Thyroid gland (tissue), 4 donors: ENCODE measurements at places on chromosomes 11 and 22.

- H3K4me1 ChIP-seq, result peaks cover 22% of the 10 kb centered on the region
- no peak for DNase-seq
- H3K27ac ChIP-seq, result no peak overlapping the region
- peaks cover 63% of the 10 kb centered on the region for H3K36me3 ChIP-seq
- H3K4me3 ChIP-seq, result no peak overlapping the region
These were observed 5.2 kb downstream of the TAF1D start for GRCh38 chr11:93736129-93736528.

DNA sequence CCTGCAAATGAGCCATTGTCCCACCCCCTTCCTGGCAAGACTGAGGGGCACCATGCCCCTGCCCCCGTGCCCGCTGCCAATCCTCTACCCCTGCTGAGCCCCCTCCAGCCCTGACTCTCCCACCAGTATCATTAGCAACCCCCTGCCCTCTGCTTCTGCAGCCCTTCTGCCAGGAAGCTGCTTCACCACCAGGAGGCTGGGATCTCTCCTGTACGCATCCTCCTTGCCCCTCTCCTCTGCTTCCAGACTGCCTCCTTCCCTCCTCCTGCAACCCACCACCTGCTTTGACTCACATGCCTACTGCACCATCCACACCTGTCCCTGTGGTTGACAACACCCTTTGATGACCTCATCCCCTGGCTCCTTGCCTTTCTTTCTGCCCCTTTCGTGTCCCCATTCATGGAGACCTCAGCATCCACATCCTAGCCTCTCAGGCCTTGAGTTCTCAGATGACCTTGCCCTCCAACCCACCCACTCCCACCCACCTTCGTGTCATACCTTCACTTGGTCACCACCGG, 13.4 kb upstream of the PNPLA3 start:
- H3K36me3 ChIP-seq, result no peaks in the 10 kb centered on the region
- H3K27ac ChIP-seq, result no peak overlapping the region
- no peaks in the 10 kb centered on the region for H3K27me3 ChIP-seq
- no peak overlapping the region for H3K4me3 ChIP-seq
- no peak for DNase-seq

GRCh38 chr11:114063829-114064201, 4.3 kb downstream of the ZBTB16 start:
- DNase-seq, result no peak
- peak overlapping the region; percentile 68 for H3K27ac ChIP-seq
- no peak overlapping the region for H3K4me3 ChIP-seq
- peaks cover 67% of the 10 kb centered on the region for H3K4me1 ChIP-seq

GRCh38 chr22:39144101-39144767, 8.2 kb downstream of the CBX7 start:
- no peaks in the 10 kb centered on the region for H3K36me3 ChIP-seq
- H3K27ac ChIP-seq, result peak overlapping the region; percentile 96
- peak overlapping the region; percentile 87 for H3K4me3 ChIP-seq
- peaks cover 30% of the 10 kb centered on the region for H3K4me1 ChIP-seq
- DNase-seq, result peak; percentile 47

- H3K4me3 ChIP-seq, result no peak overlapping the region
- H3K36me3 ChIP-seq, result no peaks in the 10 kb centered on the region
- H3K27me3 ChIP-seq, result no peaks in the 10 kb centered on the region
- no peaks in the 10 kb centered on the region for H3K4me1 ChIP-seq
- H3K27ac ChIP-seq, result no peak overlapping the region
These were observed 74.2 kb downstream of the FBLN1 start for GRCh38 chr22:45576730-45577464.

DNA sequence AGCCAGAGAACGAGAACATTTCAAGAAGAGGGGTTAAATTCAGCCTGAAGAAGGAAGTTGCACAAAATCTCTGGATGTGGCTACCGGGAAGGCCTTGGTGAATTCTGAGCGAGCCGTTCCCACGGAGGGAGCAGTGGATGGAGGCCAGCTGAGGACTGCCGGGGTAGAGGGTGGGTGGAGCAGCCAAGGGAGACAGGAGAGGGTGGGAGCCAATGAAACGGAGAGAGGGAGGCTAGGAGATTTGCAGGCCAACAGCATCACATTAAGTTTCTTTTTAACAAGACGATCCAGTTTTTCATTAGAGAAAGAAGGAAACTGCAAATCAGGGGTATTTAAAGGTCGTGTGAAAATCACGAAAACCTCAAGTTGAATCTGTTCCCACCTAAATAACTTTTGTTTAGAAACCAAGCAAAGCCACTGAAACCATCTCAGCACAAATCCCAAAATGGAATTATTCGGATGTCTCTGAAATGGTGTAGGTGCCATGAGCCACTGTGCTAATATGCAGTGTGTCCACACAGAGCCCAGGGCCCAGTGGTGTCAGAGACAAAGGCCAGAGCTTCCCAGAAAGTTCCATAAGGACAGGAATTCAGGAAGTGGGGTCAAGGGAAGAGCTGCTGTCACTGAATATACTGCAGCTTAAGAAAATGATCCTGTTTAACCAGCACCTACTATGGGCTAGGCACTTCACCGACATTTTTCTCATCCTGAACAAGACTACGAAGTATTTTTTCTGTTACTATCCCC, 59.7 kb upstream of the SLC35C1 start:
- no peaks in the 10 kb centered on the region for H3K4me1 ChIP-seq
- DNase-seq, result peak; percentile 11
- H3K36me3 ChIP-seq, result no peaks in the 10 kb centered on the region
- H3K4me3 ChIP-seq, result no peak overlapping the region
- peak overlapping the region; percentile 2 for H3K27ac ChIP-seq

- H3K27me3 ChIP-seq, result no peaks in the 10 kb centered on the region
- peak; percentile 43 for DNase-seq
- peak overlapping the region; percentile 57 for H3K27ac ChIP-seq
- no peaks in the 10 kb centered on the region for H3K36me3 ChIP-seq
These were observed 125.2 kb downstream of the LRRC4C start for GRCh38 chr11:41334007-41334933.

DNA sequence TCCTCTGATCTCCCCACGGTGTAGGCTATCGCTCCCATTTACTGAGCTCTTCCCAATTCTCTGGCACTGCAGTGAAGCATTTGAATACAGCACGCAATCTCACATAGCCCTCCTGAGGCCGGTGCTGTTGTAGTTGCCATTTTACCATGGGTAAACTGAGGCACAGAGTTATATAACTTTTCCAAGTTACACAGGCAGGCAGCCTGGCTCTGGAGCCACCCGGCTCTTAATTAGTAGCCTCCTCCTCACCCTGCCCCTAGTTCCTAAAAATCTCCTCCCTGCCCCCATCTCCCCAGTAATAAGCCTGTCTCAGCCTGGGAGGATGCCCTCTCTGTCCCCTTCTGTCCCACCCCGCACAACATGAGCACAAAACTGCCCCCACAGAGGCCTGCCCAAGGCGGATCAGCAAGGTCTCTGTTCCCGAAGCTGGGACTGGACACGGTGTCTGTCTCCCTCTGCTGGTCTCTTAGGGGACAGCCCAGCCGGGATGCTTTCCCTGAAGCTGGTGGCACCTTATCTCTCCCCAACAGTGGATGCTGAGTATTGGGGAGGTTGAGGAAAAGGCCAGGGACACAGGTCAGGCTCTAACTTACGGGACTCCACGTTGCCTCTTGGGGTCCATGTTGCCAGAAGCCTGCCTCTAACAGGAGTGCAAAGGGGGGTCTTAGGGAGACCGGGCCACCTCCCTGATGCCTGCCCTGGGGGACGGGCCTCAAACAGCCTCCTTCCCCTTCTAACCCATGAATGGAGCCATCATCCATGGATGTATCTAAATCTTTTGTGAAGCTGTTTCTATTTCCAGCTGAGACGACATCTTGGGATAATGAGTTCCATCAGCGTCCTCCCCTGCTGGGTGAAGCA, 9.1 kb upstream of the CLCF1 start:
- no peaks in the 10 kb centered on the region for H3K27me3 ChIP-seq
- no peak overlapping the region for H3K4me3 ChIP-seq
- no peak overlapping the region for H3K27ac ChIP-seq
- DNase-seq, result peak; percentile 83
- no peaks in the 10 kb centered on the region for H3K36me3 ChIP-seq
- H3K4me1 ChIP-seq, result peaks cover 51% of the 10 kb centered on the region

- H3K4me3 ChIP-seq, result no peak overlapping the region
- no peak overlapping the region for H3K27ac ChIP-seq
- H3K27me3 ChIP-seq, result no peaks in the 10 kb centered on the region
- no peak for DNase-seq
These were observed 168.8 kb upstream of the CADM1 start for GRCh38 chr11:115672999-115673411.
